ENCODE measurements at places on chromosomes 5 and 9. TPM values are rescaled to one million over a fixed set of nuclear protein-coding genes. Genes with fewer than 3 reads are reported as not detected.

Gene SLC23A1
- 0.60 TPM for polyA plus RNA-seq

Gene SHC3
- not detected for polyA plus RNA-seq

Gene HSD17B4
- polyA plus RNA-seq = 229 TPM

Gene PCDHB12
- not detected for polyA plus RNA-seq

Gene IGFBPL1
- polyA plus RNA-seq = 0.23 TPM

Gene CFAP77
- polyA plus RNA-seq = not detected

Gene EPB41L4B
- 41.8 TPM for polyA plus RNA-seq

Gene CDHR2
- 47.9 TPM for polyA plus RNA-seq

Gene ROPN1L
- not detected for polyA plus RNA-seq

Gene SHROOM1
- 22.4 TPM for polyA plus RNA-seq

All from sigmoid colon (tissue), 7 donors.